ENCODE measurements at places on chromosomes 5 and 9.

GRCh38 chr5:5270958-5271785 lies 131.0 kb downstream of the ADAMTS16 start:
- DNase-seq = no peak

- no peak for DNase-seq
Observed at GRCh38 chr5:93591323-93591945, 8.4 kb downstream of the NR2F1 start.

DNA sequence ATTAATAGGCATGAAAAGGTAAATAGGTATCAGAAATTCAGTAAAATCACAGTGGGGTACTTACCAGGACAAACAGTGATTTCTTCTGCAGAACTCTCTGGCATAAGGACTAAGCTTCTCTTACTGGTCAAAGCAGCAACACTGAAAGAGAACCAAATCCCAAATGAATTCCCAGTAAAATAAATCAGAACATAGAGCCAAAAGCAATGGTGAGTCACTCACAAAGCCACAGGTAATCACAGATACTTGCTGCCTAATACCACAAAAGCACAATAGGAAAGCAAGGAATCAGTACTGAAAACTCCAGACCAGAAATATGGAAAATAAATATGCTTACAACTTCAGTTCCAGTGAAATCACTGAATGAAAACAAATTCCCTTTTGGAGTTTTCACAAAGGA lies 50.7 kb downstream of the UIMC1 start:
- no peak for DNase-seq

GRCh38 chr5:14879393-14879792 lies 7.8 kb upstream of the ANKH start:
- no peak for DNase-seq

DNA sequence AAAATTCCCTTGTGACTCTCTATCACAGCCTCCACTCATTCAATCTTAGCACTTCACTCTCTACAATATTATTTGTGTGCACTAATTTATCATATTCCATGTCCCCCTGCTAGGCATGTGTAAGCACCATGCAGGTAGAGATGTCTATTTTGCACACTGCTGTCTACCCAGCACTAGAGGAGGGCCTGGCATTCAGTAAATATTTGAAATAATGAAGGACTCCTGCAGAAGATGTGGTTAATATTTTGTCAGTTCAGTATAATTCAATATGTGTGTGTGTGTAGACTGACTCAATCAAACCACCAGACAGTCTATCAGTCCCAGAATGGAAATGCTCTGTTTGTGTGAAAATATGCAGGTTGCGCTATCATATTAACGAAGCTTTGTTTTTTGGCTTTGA lies 313.6 kb upstream of the CDH6 start:
- no peak for DNase-seq

GRCh38 chr9:79858508-79858907 lies 286.7 kb downstream of the TLE4 start:
- DNase-seq = no peak

GRCh38 chr5:151795426-151795825 lies 23.7 kb downstream of the G3BP1 start:
- no peak for DNase-seq

- DNase-seq = no peak
Observed at GRCh38 chr9:130854835-130855234, 19.8 kb downstream of the ABL1 start.

- no peak for DNase-seq
Observed at GRCh38 chr5:120690621-120691407, 226.7 kb downstream of the PRR16 start.

DNA sequence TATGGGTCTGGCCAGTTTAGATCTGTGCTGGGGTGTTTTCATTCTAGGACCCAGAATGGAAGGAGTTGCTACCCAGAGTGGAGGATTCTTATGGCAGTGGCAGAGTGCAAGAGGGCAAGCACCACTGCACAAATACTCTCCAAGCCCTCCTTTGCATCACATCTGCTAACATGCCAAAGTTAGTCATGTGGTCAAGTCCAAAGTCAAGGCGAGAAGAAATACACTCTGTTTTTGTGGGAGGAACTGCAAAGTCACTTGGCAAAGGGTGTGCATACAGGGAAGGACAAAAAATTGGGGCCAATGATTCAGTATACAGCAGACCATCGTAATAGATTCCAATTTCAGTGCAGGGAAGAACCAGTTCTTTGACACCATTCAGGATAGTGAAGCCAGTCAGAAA lies 43.9 kb upstream of the HMGCS1 start:
- no peak for DNase-seq

- no peak for DNase-seq
Observed at GRCh38 chr9:123866497-123866896, 63.4 kb downstream of the DENND1A start.

GRCh38 chr5:98585661-98586310 lies 187.7 kb upstream of the RGMB start:
- DNase-seq = no peak

- no peak for DNase-seq
Observed at GRCh38 chr9:91515074-91515687, 91.5 kb upstream of the NFIL3 start.

- DNase-seq = no peak
Observed at GRCh38 chr5:108420158-108420557, 38.3 kb upstream of the FBXL17 start.

DNA sequence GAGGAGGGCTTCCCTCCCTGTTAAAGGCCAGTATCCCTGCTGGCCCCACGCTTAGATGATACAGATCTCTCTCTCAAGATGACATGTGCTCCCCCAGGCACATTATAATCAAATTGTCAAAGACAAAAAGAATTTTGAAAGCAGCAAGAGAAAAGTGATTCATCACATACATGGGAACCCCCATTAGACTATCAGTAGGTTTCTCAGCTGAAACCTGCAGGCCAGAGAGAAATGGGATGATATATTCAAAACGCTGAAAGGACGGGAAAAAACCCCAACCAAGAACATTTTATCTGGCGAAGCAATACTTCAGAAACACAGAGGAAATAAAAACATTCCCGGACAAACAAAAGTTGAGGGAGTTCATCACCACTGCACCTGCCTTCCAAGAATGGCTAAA lies 78.7 kb downstream of the CAMSAP1 start:
- DNase-seq = no peak

GRCh38 chr5:176540476-176540899 lies 3.3 kb upstream of the RNF44 start:
- DNase-seq = no peak

- DNase-seq = no peak
Observed at GRCh38 chr9:134532084-134532483, 109.5 kb upstream of the COL5A1 start.

- no peak for DNase-seq
Observed at GRCh38 chr5:16037121-16037845, 142.3 kb downstream of the MARCHF11 start.

DNA sequence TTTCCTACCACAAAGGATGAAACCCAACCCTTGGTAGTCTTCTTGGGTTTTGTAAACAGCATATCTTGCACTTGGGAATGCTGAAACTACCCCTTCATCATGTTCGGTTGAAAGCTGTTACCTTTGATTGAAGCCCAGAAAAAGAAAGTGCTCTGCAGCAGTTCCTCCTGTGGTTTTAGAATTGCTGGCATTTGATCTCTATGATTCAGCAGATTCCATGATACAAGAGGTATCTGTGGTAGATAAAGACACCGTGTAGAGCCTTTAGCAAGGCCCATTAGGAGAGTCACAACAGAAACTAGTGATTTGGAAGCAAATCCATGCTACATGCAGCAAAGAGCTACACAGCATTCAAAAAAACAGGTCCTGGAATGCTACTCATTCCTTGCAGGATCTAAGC lies 557.0 kb downstream of the TLE1 start:
- no peak for DNase-seq

- no peak for DNase-seq
Observed at GRCh38 chr9:70933321-70933720, 188.1 kb downstream of the TRPM3 start.

DNA sequence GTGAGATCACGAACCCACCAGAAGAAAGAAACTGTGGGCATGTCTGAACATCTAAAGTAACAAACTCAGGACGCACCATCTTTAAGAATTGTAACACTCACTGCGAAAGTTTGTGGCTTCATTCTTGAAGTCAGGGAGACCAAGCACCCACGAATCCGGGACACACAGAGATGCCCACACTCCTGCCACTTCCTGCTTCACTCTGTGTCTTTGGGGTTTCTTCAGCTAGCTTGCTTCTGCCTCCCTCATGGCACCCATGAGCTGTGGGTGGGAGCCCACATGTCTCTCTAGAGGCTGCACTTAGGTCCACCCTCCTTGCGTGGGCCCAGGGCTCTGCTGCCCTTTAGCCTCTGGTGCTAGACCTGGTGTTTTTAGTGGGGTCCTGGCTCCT lies 61.2 kb upstream of the CNOT6 start:
- DNase-seq = no peak

GRCh38 chr5:13316176-13316575 lies 628.3 kb downstream of the DNAH5 start:
- no peak for DNase-seq

DNA sequence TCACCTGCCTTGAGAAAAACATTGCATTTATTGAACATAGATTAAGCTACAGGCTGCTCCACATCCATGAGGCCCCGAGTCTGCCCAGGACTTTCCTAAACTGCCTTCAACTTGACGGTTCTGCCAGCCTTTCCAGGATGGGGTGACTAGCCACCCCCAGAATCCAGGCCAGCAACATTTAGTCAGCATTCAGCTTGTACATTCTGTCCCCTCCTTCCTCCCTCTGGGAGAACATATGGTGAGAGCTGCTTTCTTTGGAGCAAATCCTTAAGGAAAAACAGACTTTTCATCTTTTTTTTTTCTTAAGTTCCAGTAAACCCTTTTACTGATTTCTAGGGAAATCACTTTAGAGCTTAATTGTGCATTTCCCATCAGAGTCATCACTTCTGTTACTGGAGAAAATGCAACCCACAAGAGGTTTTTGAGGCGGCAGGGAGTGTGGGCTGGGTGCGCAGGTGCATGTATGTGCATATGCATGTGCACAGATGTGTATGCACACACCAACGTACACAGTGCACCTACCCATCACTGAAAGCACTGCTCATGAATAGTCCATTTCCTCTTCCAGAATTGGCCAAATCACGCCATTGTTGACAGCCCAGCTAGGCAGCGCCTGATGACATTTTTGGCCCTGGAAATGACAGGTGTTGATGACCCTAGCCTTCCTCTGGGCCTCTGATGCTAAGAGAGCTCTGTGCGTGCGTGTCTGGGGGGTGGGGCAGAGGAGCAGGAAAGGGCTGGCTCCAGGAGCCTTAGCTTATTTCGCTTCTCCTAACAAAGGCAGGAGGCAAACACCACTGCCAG lies 145.6 kb downstream of the HSD17B3 start:
- DNase-seq = no peak

GRCh38 chr9:976258-976942 lies at the start of gene DMRT3:
Gene DMRT3, plus strand, starts transcription at chr9:976655. Its CDS starts 347 bp downstream, at chr9:977002.
- DNase-seq = no peak

DNA sequence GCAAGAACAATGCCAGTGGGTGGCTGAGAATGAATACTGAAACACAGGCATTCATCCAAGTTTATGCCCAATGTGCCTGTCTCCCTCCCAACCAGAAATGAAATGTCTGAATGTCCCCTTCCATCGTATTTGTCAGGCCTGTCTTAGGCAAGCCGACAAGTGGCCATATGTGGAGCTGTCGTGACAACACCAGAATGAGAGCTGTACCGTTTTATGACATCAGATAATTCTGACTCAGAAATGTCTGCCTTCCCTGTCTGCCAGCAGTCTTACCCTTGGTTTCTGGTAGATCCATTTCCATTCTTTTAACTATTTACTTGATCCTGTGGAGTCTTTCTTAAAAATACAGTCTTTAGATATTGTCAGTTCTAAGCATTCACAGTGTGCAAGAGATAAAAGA lies 211.8 kb downstream of the NR3C1 start:
- no peak for DNase-seq

DNA sequence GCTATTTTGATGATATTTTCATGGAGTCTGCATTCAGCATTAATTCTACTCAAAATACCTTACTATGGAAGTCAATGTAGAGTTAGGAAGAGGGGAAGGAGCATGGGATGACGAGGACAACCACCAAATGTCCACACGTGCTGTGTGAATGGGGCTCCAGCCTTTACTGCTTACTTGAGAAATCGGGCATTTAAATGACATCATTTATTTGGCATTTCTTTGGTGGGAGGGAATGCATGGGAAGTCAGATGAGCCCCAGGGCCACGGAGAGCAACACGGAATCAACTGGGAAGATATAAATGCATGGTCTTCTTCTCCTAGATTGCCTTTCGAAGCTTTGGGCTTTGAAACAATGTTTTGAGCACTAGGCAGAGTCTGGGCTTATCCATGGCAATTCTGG lies 458.5 kb upstream of the KLF4 start:
- no peak for DNase-seq

DNA sequence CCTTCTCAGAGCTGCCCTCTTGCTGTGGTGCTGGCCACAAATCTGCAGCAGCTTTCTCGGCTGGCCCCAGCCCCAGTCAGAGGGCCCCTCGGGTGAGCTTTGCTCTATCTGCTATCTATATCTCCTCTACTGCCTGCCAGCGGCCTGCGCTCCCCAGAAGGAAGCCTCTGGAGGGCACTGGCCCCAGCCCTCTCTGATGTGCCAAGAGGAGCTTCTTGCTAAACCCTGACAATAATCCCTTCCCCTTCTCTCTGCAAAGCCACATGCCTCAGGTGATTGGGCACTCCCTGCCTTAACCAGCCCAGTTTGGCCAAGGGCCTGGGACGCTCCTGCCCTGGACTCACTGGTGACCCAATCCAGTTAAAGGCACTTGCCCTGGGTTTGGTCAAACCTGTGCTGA lies 42.7 kb downstream of the CAMK2A start:
- no peak for DNase-seq

GRCh38 chr5:56306433-56307150 lies 73.5 kb upstream of the ANKRD55 start:
- DNase-seq = no peak

GRCh38 chr9:136576269-136576626 lies 30.4 kb upstream of the NOTCH1 start:
- no peak for DNase-seq

DNA sequence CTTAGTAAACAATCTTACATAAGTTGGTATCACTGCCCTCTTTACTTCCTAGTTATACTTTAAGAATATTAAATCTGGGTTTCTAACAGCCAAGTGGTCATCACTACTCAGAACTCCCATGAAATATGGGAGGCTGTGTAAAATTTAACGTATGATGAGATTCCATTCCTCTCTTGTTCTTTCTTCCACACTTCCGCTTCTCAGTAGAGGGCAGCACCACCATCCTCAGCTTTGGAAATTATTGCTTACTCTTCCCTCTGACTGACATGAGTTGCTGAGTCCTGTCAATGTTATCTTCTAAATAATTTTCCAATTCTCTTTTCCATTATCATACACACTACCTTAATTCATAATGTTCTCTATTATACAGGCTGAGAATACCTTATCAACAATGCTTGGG lies 194.0 kb downstream of the RFX3 start:
- no peak for DNase-seq

- DNase-seq = no peak
Observed at GRCh38 chr5:116572350-116573278, 2.0 kb downstream of the SEMA6A start.

DNA sequence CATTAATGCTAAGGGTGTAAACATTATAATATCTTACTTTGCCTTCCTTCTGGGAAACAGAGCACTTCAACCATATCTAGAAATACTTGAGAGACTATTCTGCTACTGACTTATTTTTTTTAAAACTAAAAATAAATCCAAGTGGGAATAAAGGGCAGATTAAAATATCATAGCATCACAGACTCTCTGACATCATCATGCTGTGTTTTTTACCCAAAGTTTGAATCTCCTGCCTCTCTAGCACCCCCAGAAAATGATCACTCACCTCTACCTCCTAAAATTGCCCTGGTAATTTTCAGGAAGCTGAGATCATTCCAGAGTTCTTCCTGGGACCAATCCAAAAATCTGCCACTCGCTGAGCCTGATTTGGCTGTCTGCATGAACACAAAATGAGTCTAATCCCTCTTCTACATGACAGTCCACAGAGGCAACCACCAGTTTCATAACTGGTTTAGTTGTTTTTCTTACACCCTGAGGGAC lies 813.8 kb upstream of the DMAC1 start:
- DNase-seq = no peak

All from stimulated activated CD8-positive, alpha-beta memory T cell treated with anti-CD3 and anti-CD28 coated beads, Interleukin-15, amount 100 ng/mL, for 24 hours (primary cell).